A549 treated with Mapracorat at 1 μM for 4 hours (cell line): ENCODE measurements at places on chromosomes 4 and X. TPM values are rescaled to one million over a fixed set of nuclear protein-coding genes. Genes with fewer than 3 reads are reported as not detected.

The MSL3 gene
- 19.4 to 23.9 TPM (median 22.7 TPM) in 5 replicates for total RNA-seq

The ZNF157 gene
- total RNA-seq, result not detected in 5 replicates

The ASMT gene
- 0.16 to 0.53 TPM (median 0.45 TPM) in 4 of 5 replicates, not detected in the other for total RNA-seq

The AGTR2 gene
- not detected in 5 replicates for total RNA-seq

The GPR50 gene
- 0.10 to 0.25 TPM (median 0.21 TPM) in 5 replicates for total RNA-seq

The XAGE3 gene
- total RNA-seq, result not detected in 5 replicates

The ZNF732 gene
- not detected in 5 replicates for total RNA-seq

The HNRNPDL gene
- total RNA-seq, result 230 to 388 TPM (median 275 TPM) in 5 replicates

The LNX1 gene
- 0.03 to 0.04 TPM in 2 of 5 replicates, not detected in the others for total RNA-seq

The SPANXD gene
- total RNA-seq, result not detected in 5 replicates

The ADH4 gene
- not detected in 5 replicates for total RNA-seq

The GAGE13 gene
- not detected in 5 replicates for total RNA-seq

The FOXO4 gene
- 0.91 to 1.9 TPM (median 1.5 TPM) in 5 replicates for total RNA-seq

The CAPN6 gene
- total RNA-seq, result not detected in 5 replicates
